ENCODE measurements at places on chromosomes 6 and 20. TPM values are rescaled to one million over a fixed set of nuclear protein-coding genes. Genes with fewer than 3 reads are reported as not detected.

Gene RAD21L1
- not detected for total RNA-seq

Gene KCNB1
- 0.12 TPM for total RNA-seq

DNA sequence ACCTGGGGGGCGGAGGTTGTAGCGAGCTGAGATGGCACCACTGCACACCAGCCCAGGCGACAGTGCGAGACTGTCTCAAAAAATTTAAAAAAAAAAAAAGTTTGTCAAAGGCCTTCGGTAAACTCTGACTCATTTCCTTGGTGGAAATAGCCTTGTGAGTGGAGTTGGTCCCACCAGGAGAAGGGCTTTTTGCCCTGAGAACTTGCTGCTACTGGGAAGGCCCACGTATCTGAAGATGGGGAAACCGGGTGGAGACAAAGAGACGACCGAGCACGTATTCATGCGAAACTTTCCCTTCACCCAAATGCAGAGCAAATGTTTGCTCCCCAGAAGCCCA is 51.7 kb downstream of the SLC22A23 start:
- DNase-seq = no peak

Gene STMN3
- total RNA-seq = 92.9 TPM

DNA sequence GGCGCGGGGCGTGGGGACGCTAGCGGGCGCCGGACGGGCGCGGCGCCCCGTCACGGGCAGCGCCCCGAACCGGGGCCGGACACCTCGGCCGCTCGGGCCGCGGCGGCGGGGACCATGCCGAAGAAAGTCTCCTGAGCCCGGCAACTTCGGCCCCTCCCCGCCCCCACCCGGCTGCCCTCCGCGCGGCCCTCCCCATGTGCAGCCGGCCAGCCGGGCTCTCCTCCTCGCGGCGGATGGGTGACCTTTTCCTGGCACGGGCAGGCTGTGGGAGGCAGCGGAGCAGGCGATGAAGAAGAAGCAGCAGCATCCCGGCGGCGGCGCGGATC is 278 bp downstream of the UST start:
- DNase-seq = no peak

Gene MATN4
- not detected for total RNA-seq

- no peak for DNase-seq
Observed at GRCh38 chr20:35871259-35871771, 83.0 kb downstream of the SCAND1 start.

DNA sequence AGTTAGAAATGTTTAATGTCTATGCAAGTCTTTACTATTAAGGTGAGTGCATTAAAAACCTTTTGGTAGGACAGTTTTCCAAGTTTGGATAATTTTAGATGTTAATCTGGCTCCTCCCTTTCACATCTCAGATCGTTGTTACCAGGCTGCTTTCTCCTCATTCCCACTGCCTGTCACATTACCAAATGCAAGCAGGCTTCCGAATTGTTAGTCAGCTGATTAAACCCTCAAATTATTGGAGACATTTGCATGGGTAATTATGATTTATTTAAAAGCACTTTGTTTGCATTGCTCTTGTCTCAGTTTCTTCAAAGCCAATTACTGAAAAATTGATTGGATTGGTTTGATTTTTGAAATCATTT is 816.5 kb downstream of the KIF16B start:
- no peak for DNase-seq

GRCh38 chr6:68296126-68296525 is 339.0 kb upstream of the ADGRB3 start:
- DNase-seq = no peak

GRCh38 chr20:63580796-63581461 is 6.9 kb upstream of the HELZ2 start:
- peak; percentile 67 for DNase-seq

DNA sequence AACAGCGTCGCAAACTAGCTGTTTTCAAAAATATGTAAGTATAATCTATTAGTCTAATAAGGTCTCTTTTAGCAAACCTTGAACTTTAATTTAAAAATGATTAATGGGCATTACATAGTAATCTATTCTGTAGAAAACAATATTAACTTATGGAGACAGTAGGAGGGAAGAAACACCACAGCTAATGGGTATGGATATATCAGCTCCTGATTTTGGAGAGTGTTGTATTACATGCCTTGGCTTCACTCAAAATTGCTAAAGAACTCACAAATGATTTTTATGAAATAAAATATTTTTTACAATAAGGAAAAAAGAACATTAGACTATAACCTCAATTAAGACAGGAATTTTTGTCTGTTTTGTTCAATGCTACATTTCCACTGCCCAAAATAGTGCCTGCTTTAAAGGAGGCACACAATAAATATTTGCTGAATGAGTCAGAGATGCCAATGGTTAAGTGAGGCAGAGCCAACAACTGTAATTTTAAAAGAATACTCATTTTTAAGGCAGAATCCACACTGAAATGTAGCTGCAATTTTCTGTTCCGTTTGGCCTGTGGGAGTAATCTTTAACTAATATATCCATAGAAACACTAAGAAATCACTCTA is 15.7 kb downstream of the ATG5 start:
- DNase-seq = no peak

- DNase-seq = no peak
Observed at GRCh38 chr6:15453622-15454021, 207.8 kb downstream of the JARID2 start.

GRCh38 chr6:11006061-11006460 is 38.0 kb downstream of the ELOVL2 start:
- DNase-seq = no peak

DNA sequence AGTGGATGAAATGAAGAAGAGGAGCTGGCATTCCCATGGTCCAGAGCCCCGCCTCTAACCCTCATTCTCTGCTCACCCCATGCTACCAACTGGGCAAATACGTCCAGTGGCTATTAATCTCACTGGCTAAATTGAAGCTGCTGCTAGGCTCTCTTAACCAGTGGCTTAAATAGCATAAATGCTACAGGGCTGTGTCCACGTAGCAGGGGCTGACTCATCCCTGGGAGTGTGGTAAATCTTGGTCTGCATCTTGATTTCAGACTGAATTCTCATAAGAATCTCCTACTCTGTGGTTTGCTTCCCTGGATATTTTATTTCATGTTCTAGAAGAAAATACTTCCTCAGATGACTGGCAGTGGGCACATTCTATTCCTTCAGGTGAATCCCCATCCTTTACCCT is 193.1 kb upstream of the ARG1 start:
- DNase-seq = no peak

Gene HLA-DOA
- 14.0 TPM for total RNA-seq

DNA sequence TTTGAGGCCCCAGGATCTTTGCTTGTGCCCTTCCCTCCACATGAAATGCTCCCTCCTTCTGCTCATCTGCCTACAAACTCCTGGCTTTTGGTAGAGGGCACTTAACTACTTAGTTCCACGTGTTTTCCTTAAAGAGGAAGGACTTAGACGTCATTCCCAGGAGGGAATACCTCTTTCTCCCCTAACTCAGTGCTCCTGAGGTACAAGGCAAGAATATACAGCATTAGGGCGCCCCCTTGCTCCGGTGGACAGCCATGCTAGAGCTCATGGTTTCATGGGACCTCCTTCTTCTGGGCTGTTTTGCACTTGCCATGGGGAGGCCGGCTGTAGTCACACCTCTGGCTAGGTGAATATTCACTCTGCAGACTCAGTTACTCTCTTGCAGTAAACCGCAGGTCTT is 93.8 kb upstream of the LY86 start:
- no peak for DNase-seq

- no peak for DNase-seq
Observed at GRCh38 chr6:105087571-105088211, 92.1 kb downstream of the POPDC3 start.

DNA sequence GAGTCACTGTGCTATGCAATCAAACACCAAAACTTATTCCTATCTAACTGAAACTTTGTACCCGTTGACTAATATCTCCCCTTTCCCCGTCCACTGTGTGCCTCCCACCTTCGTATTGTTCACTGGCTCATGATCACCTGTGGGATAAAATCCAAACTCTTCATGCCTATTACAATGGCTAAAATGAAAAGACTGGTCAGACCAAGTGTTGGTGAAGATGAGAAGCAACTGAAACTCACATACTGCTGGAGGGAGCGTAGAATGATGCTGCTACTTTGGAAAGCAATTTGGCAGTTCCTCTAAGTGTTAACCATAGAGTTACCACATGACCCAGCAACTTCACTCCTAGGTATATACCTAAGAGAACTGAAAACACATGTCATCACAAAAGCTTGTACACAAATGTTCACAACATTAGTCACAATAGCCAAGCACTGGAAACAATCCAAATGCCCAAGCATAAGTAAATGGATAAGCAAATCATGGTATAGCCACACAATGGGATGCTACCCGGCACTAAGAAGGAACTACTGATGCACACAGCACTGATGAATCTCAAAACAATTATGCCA is 13.1 kb downstream of the RPS10 start:
- no peak for DNase-seq

Gene LPA
- total RNA-seq = 0.09 TPM

DNA sequence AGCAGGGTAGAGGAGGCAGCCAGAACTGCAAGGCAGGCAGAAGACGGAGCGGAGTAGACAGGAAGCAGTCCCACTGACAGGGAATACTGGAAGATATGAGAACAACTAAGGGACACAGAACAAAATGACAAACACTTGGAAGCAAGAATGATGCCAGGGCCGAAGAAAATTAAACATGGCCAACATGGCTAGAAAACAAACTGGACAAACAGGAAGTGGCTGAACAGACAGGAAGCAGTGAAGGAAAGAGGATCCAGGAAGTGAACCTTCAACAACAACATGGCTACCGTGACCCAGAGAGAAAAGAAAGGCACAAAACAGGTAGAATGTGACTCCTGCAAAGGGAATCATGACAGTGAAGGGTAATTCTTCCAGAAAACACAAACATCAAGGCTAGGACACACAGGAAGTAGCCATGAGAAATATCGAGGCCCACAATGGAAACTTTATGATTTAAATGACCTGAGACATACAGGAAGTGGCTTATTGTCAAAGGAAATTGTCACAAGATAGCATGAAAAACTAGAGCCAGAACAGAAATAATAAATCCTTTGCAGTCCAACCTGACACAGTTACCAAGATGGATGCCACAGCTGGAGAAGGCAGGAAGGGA is 9.1 kb downstream of the COL11A2 start:
- no peak for DNase-seq

DNA sequence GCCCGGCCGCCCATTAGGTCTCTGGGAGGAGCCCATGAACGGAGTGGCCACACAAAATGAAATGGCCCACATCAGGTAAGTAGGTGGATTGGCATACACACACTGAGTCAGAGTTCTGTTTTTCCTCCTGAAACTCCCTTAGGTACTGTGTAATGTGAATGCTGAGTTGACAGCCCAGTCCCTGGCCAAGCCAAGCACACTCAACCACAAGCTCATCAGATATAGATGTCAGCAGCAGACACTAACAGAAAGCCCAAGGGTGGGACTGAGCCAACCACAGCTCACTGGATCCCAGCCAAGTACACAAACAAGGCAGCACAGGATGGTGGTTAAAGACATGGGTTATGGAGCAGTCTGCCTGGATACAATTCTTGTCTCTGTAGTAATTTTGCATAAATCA is 403.4 kb downstream of the GJA1 start:
- DNase-seq = peak; percentile 26

DNA sequence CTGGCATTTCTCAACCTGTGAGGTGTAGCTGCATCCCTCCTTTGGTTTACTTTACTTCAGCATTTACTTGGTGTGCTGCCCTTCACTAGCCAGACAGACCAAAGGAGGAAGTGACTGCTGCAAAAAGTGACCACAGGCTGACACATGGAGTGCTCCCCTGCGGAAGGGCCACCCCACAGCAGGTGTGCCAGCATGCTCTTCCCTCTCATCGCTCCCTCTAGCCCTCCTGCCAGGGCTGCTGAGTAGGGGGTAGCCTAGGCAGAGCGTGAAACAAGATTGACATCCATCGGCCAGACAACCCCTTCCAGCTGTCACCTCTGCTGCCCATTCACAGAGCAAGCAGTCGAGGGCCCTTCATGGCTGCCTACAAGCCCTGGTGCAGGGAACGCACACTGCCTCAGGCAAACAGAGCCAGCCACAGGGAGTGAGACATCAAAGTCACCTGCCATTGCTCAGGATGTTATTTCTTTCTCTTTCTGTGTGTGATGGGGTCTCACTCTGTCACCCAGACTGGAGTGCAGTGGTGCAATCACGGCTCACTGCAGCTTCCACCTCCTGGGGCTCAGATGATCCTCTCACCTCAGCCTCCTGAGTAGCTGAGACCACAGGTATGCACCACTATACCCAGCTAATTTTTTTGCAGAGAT is 102.0 kb upstream of the RPS6KA2 start:
- DNase-seq = no peak

GRCh38 chr20:63951398-63952209 is 4.6 kb downstream of the UCKL1 start:
- DNase-seq = no peak

Gene SAMD3
- 38.5 TPM for total RNA-seq

GRCh38 chr6:3569816-3570215 is 113.0 kb upstream of the SLC22A23 start:
- no peak for DNase-seq

DNA sequence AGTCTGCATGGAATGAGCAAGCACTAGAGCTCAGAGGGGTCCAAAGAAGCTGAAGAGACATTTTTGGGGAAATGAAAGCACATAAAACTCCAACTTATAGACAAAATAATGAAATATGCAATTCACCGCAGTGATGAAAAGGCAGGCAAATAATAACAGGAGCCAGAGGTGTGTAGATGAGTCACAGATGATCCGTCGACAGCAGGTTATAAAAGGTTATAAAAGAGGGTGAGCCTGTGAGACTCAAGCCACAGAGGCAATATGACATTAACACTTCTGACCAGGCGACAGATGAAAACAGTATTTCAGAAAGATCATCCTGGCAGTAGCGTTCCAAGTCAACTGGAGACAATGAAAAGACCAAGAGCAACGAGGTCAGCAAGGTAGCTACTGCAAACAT is 35.8 kb upstream of the ANKRD60 start:
- no peak for DNase-seq

GRCh38 chr6:49543087-49543858 is 7.2 kb upstream of the C6orf141 start:
- DNase-seq = no peak

DNA sequence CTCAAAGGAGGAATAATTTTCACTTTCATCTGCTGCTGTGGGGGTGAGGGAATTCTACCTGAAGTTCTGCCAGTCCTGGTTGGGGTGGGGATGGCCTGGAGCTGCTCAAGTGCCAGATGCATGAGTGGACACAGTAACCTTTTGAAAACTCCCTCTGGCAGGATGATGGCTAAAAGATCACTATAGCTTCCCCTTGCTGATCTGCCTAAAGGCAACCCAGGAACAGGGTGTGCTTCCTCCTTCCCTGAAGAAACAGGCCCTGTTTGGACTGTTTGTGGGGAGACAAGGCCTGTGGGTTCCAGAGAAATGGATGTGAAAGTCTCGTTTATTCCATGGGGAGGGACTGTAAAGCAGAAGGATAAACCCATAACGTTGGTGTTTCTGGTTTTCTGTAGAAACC is 176.9 kb downstream of the DTNBP1 start:
- DNase-seq = no peak

Gene TNNC2
- total RNA-seq = 0.91 TPM
